T-helper 17 cell (primary cell): ENCODE measurements at places on chromosomes 11 and 22.

DNA sequence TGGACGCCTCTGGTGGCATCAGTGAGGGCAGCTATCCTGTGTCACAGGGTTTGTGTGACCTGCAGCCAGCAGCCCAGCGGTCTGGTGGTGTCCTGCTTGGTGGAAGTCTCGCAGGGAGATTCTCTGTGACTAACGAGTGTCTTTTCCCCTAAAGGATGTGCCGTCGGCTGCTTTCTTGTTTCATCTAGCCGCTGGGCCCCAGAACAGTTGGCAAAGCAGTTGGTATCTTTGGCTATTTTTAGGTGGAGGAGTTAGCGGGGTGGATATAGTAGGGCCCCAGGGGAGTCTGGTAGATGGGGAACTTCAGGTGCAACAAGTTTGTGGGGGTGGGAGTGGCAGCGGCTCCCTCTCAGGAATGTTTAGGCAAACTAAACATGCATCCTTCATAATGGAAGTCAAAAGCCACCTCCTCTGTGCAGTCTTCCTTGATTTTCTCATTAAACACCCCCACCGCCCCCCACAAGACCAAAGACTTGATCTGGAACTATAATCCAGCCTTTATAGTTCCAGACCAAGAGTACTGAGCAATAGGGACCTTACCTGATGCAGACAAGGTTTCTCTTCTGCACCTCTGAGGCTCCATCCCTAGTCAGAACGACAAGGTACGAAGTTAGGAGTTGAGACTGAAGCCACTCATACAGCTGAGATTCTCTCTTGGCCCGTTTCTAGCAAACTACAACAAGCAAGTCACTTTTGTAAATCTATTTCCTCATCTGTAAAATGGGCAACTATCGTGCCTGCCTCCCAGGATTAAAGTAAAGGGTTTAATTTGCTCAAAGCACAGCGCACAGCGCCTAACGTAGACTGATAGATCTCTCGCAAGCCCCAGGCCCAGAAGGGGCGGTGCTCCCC lies 1.1 kb upstream of the PELI3 start:
- H3K27me3 ChIP-seq, result no peaks in the 10 kb centered on the region
- H3K4me3 ChIP-seq, result peak overlapping the region; percentile 90
- H3K36me3 ChIP-seq, result peaks cover 2% of the 10 kb centered on the region
- no peak for DNase-seq

- H3K4me1 ChIP-seq, result peaks cover 2% of the 10 kb centered on the region
- DNase-seq, result no peak
- H3K27ac ChIP-seq, result no peak overlapping the region
Observed at GRCh38 chr11:12540913-12541582, 133.2 kb upstream of the TEAD1 start.

GRCh38 chr11:61588728-61589191 lies 7.9 kb upstream of the SYT7 start:
- H3K27ac ChIP-seq, result no peak overlapping the region
- H3K4me1 ChIP-seq, result peaks cover 18% of the 10 kb centered on the region
- DNase-seq, result no peak

GRCh38 chr11:69009441-69010211 lies 3.4 kb downstream of the MRGPRF start:
- H3K27me3 ChIP-seq, result peaks cover 30% of the 10 kb centered on the region
- H3K4me3 ChIP-seq, result no peak overlapping the region
- H3K4me1 ChIP-seq, result peaks cover 5% of the 10 kb centered on the region
- no peak overlapping the region for H3K27ac ChIP-seq
- H3K36me3 ChIP-seq, result peaks cover 5% of the 10 kb centered on the region

DNA sequence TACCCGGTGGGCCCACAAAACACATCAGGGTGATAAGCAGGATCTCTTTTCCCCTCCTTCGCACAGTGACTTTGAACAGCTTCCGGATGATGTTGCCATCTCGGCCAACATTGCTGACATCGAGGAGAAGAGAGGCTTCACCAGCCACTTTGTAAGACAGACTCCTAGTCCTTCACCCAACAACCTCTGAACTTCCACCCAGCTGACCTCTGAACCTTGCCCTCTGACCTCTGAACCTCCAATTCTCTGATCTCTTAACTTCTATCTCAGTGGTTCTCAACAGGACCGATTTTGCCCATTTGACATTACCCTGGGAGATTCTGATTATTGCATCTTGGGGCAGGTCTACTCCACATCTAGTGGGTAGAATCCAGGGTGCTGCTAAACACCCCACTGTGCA lies 3.2 kb downstream of the NCF4 start:
- no peak overlapping the region for H3K4me3 ChIP-seq
- no peak overlapping the region for H3K27ac ChIP-seq
- H3K27me3 ChIP-seq, result no peaks in the 10 kb centered on the region

- peaks cover 7% of the 10 kb centered on the region for H3K36me3 ChIP-seq
- no peaks in the 10 kb centered on the region for H3K27me3 ChIP-seq
- H3K4me1 ChIP-seq, result peaks cover 4% of the 10 kb centered on the region
- H3K27ac ChIP-seq, result no peak overlapping the region
Observed at GRCh38 chr11:2664791-2665525, 34.8 kb downstream of the KCNQ1OT1 start.

DNA sequence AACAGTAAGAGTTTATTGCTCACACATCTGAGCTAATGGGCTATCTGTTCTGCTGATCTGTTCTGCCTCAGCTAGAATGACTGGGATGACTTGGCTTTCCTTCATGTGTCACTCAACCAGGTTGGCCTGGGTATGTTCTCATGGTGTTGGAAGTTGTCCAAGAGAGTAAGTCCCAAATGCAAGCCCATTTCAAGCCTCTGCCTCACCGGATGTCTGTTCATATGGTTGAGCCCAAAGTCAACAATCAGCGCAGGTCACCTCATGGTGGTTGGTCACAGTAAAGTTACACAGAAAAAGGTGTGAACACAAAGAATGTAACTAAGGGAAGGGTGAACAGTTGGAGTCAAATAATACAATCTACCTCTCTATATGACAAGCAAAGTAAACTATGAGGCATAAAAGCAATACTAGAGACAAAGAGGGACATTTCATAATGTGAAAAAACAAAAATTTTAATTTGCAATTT lies 1.9 kb downstream of the GDPD4 start:
- DNase-seq, result no peak
- H3K4me1 ChIP-seq, result no peaks in the 10 kb centered on the region
- no peak overlapping the region for H3K27ac ChIP-seq
- H3K36me3 ChIP-seq, result no peaks in the 10 kb centered on the region
- peaks cover 8% of the 10 kb centered on the region for H3K27me3 ChIP-seq

DNA sequence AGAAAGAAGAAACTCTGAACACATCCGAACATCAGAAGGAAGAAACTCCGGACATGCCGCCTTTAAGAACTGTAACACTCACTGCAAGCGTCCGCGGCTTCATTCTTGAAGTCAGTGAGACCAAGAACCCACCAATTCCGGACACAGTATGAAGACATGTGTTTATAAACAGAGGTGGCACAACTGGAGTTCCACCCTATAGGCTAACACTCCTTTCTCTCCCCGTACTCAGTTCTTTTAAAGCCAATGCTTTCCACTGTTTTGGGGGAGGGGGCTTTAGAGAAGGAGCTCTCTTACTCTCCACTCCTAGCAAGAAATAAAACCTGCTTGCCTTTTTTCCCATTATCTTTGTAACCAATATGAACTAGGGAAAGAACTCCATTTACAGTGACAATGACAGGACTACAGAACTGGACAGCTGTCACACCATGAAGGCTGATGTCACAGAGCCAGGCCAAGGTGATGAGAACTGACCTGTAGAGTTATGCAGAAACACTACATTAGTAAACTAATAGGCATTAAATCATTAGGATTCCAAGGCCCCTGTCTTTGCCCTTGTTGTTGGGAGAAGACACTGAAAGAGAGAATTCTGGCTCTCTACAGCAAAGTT lies 733 bp downstream of the TRIM5 start:
- no peak for DNase-seq
- peak overlapping the region; percentile 97 for H3K4me3 ChIP-seq
- H3K27ac ChIP-seq, result peak overlapping the region; percentile 97
- H3K36me3 ChIP-seq, result peaks cover 6% of the 10 kb centered on the region
- no peaks in the 10 kb centered on the region for H3K27me3 ChIP-seq
